Muscle of back (tissue), 13 donors: ENCODE measurements at places on chromosomes 12 and 14.
A peak's percentile ranks its signal among the peaks of the same experiment; 100 is the strongest.

DNA sequence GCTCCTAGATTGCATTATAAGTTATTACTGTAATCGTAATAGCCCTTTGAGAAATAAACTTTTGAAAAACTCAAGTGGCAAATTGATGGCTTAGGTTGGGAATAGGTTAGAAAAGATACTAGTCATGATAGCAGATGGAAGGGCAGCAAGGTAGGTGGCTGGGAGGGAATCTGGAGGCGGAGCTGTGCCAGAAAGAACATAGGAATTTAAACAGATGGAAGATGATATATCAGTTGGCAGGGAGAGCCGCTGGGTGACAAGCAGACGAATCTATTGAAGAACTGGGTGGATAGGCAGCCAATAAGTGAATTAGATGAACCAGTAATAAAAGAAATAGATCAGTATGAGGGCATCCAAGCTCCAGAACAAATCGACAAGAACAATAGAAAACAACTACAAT lies 142.1 kb downstream of the CNTN1 start:
- DNase-seq: no peak

GRCh38 chr12:92961949-92962348 lies 32.9 kb upstream of the EEA1 start:
- DNase-seq: no peak

DNA sequence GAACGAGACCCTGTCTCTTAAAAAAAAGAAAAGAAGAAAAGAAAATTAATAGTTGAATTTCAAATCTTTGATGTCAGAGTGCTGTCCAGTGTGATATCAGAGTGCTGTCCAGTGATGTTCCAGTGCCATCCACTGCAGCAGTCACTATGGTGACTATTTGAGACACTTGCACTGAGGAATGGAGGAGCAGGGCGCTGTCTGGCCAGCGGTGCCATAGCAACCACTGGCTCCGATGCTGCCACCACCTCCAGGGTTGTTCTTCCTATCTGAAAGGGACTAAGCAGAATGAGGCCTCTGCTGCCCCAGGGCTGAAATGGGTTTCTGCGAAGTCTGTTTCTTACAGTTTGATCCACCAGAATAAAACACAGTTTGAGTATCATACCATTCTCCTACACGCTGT lies 272.9 kb downstream of the NUAK1 start:
- DNase-seq: no peak

GRCh38 chr14:61358554-61359226 lies 37.3 kb downstream of the PRKCH start:
- DNase-seq: no peak

GRCh38 chr14:24119691-24120090 lies 4.9 kb upstream of the NRL start:
- DNase-seq: no peak

- DNase-seq: peak; percentile 91
These were observed 396.8 kb downstream of the NUAK1 start for GRCh38 chr12:105741786-105742566.

GRCh38 chr12:79406993-79407392 lies 283.8 kb downstream of the PAWR start:
- DNase-seq: no peak

- DNase-seq: peak; percentile 45
These were observed 55.4 kb upstream of the DDX11 start for GRCh38 chr12:31018106-31018789.

- peak; percentile 86 for DNase-seq
These were observed 108.9 kb upstream of the PLEKHG7 start for GRCh38 chr12:92593734-92594402.

GRCh38 chr12:4444031-4444430 lies 1.6 kb downstream of the FGF6 start:
- DNase-seq: no peak

DNA sequence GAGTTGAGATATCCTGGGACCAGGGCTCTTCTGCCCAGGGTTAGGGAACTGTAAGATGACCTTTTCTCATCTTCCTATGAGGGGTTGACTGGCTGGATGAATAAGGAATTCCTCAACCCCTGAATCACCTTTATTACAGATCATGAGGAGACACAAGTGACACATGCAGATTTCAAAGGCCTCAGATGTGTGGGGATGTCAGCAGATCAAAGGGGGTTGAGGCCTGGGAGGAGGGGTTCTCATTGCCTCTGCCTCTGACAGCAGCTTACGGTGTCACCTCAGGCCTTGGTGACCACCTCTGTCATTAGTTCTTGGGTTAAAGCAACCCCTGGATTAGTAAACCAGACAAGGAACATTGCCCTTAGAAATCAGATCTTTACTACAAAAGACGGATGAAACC lies 2.1 kb upstream of the KRT72 start:
- DNase-seq: no peak

DNA sequence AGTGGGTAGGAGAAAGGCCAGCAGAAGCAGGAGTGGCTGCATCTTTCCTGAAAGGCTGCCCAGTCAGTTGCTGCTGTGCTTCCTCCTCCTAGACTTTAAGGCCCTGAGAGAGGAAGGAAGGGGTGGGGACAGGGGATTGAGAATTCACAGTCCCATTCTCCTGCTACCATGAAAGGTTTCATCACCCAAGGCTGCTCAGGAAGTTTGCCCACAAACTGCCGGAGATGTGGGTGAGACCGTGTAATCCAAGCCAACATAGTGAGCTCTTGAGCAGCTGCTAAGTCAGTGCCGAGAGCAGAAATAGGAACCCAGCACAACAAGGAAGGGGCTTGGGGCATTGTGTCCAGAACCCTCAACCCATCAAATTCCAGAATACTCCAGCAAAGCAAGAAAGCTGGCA lies at the start of gene CTSG:
CTSG (minus strand) TSS at position 69 of the 400 bp plus-strand sequence; CDS start at position 42, 27 bp downstream.
- DNase-seq: no peak

DNA sequence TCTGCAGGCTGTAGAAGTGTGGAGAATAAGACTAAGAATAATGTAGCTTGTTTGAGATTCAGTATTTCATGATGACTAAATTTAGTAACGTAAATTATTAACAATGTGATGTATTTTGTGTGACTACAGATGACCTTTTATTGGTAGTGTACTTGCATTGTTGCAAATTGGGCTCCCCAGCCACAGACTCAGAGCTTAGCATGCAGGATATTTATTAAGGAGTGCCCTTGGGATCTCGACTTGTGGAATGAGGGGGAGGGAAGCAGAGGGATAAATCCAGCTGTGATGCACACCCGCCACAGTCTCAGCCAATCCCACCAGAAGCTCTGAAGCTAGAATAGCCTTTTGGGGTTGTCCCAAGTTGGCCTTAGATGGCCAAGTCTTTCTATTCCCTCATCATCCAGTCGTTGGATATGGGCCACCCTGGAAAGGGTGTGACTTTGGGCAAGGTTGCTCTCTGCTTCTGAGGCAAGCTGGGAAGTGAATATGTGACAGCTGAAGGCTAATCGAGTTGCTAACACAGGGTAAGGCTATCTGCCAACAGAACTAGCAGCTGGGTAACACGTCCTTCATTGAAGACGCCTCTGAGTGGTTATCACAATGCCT lies 42.1 kb upstream of the USP44 start:
- DNase-seq: peak; percentile 92

DNA sequence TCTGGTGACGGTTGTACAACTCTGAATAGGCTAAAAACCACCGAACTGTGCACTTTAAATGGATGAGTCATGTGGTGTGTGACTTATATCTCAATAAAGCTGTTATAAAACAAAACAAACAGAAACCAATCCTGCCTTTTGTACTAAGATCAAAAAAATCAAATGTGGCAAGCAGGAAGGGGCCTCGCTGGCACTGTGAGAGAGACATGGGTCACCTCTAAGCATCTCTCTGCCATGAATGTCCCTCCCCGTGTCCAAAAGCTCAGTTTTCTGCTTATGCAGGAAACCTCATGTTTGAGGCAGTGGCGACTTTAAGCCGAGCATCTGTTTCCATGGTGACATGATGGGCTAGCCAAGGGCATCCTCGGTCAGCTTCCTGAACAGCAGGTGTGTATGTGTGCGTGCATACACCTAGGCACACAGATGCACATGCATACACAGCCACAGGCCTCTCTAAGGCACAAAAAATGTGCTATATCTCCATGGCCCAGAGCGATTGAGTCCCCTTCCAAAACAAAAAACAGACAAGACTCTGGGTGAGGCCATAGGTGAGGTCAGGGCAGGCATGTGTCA lies 44.4 kb downstream of the ARL6IP4 start:
- no peak for DNase-seq

- DNase-seq: no peak
These were observed 7.8 kb downstream of the METTL3 start for GRCh38 chr14:21503376-21503775.

DNA sequence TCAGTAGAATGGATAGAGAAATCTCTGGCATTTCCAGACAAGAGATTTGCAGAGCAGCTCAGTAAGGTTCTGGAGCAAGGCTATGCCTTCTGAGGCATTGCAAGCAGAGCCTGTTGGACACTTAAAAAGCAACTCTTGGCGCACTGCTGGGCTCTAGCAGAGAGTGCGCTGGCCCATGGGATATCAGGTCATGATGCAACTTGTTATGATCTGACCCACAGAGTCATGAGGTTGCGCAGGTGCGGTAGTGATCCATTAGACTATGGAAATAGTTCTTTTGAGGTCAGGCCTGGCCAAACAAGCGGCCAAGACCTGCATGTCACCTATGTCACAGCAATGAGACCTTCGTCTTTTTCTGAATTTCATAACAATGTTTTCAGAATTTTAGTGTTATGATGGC lies 168.6 kb downstream of the TMTC3 start:
- no peak for DNase-seq

DNA sequence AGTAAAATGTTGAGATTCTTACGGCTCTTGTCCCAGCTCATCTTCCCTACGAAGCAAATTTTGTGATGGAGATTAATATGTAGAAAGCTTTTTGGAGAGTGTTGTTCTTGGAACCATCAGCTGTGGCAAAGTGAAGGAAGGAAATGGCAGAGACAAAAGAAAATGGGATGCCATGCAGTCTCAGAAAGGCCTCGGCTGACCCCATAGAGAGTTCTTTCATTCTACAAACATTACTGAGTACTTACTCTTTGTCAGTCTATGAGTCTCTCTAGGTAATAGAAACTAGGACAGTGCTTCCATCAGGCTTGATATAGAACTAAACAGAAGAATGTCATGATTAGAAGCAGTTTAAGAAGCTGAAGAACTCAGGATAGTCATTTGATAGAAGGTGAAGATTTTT lies 134.1 kb downstream of the PLEKHA5 start:
- no peak for DNase-seq

- DNase-seq: no peak
These were observed 649.9 kb upstream of the FOXG1 start for GRCh38 chr14:28116716-28117115.

DNA sequence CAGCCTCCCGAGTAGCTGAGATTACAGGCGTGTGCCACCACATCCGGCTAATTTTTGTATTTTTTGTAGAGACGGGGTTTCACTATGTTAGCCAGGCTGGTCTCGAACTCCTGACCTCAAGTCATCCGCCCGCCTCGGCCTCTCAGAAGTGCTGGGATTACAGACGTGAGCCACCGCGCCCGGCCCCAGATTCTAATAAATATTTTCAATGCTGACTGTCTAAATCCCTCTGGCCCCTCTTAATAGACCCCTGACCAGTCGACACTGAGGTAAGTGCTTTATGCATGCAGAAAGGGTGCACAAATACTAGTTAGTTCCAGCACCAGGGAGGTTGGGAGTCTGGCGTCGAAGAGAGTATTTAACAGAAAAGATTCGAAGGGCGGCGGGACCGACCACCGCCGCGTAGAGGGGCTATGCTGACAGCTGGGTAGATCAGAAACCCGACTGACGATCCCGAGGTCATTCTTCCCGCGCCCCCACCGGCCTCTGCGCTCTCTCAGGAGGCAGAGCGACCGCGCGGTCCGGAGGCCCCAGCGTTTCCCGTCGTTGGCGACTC lies 1.1 kb upstream of the SPATS2 start:
- DNase-seq: no peak

- DNase-seq: no peak
These were observed 123.7 kb upstream of the TMTC1 start for GRCh38 chr12:29907461-29907860.

DNA sequence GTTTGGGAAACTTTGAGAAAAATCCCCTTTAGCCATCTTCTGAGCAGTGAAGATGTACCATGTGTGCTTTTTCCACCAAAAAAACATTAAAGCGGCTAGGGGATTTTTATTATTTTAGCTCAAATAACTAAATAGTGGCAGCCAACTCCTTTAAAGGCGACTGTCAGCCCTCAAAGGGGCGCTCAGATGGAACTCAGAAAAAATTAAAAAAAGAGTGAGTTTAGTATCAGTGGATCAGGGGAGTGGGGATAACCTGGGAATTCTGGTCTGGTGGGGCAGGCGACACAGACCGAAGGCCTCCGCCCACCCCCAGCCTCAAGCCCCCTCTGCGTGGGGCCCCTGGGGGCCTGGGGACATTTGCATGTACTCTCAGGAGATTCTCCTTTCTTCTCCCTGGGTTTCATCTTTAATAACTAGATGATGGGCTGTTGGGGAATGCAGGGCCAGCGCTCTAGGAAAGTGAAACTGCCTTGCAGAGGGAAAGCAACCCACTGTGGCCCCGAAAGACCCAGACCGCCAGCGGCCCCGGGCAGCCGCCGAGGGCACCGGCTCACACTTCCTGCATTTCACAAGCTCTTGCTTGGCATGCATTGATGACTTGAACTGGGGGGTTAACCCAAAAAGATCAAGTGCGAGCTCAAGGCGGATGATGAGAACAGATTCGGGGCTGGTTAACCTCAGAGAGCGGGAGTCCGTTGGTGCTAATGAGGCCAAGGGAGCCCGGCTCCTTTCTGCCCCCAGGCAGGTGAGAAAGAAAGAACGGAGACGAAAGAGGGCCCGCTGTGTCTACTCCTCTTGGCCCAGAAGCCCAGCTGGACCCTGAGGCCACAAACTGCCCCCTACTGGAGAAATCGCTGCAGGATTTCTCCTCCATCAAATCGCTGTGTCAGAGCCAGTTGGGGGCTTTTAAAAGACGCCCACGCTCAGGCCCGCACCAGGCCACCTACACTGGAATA lies 7.3 kb upstream of the BATF start:
- no peak for DNase-seq
